ENCODE measurements at places on chromosomes 16 and 17.

DNA sequence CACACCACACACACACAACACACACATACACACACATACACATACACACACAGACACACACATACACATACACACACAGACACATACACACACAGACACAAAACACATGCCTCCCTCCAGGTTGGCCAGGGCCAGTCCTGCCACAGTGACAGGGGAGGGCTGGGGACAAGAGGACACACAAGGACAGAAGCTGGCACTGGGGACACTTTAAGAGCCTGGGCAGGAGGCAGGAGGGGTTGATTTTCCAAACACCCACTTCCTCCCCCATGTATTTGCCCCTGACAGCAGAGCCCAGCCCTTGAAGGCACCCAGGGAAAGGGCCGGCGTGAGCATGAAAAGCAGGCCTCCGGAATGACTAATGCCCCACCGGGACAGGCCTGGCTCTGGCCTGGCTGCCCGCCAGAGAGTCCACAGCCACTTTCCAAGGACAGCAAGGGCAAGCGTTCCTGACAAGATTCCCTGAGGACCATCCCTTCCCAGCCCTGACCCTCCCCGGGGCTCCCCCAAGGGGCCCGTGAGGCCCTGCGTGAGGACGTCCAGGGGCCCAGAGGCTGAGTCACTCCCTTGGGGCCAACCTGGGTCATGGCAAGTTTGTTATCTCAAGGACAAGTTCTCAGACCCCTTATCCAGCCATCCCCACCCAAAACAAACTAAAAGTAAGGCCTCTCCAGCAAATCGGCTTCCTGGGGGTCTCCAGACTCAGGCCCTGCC, 235.6 kb downstream of the ZNF423 start:
- DNase-seq, result peak; percentile 6

DNA sequence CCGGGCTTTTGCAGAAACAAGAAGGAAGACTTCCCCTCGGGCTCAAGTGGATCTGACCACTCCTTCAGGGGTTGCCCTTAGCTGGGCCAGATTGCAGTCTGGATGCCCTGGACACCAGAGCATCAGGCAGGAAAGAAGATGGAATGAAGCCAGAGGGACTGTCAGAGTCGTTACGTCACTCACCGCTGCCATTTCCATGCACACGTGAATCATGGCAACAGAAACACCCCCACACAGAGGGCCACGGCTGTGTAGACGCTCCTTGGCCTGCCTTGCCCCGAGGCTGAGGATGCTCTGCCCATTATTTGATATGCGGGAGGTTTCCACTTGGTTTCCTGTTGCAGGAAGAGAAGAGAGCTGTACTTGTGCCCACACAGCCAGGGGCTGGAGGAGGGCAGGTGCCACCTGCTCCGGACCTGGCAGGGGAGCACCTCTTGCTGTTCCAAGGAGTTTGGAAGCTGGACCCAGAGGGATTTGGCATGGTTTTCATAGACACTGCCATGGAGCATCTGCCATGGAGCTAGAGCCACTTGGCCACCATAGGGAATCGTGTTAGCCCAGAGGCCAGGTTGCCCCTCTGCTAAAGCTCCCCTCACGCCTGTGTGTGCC, 29.4 kb downstream of the RBFOX3 start:
- DNase-seq, result no peak

GRCh38 chr17:2337544-2338314, 428 bp downstream of the SGSM2 start:
- DNase-seq, result no peak

DNA sequence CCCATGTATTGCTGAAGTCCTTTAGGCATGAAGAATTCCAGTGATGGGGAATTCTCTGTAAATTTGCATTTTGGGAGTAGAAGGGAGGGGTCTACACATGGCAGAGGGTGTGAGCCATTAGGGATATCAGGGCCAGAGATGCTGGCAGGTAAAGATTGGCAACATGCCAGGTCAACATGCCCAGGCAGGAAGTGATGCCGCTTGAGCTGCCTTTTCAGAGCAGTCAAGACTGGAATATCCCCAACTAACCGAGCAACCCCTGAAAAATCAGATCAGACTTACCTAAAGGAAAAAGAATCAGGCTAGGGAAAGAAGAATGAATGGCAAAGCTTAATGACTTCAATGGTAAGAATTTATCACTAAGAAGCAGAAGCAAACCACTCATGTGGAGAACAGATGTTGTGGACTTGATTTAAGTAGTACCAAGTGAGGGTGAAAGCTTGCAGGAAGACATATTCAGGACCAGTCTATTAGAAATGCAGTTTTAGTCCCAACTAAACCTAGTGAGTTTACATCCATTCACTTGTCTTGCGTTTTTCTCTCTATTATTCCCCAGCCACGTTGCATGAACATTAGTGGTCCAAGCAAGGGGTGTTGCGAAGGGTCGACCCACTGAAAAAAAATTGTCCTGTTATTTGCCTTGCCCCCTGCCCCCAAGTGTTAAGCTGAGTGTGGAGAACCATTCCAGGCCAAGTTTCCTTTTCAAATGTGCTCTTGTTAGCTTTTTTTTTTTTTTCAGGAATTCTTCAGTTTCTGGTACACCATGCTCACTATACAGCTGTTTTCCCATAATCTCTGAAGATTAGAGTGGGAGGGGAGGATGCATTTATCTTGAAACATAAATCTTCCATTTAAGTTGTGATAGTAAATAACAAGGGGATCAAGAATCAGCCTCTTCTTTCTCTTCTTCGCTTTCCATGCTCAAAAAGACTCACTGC, 105.2 kb downstream of the ABCA8 start:
- no peak for DNase-seq

DNA sequence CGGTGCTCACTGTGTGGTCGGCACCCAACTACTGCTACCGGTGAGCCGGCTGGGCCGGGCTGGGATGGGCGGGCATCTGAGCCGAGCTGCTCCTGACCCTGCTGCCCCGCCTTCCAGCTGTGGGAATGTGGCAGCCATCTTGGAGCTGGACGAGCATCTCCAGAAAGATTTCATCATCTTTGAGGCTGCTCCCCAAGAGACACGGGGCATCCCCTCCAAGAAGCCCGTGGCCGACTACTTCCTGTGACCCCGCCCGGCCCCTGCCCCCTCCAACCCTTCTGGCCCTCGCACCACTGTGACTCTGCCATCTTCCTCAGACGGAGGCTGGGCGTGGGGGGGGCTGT, 6.9 kb downstream of the TBX6 start:
- no peak for DNase-seq

GRCh38 chr16:87671221-87671620, 68.9 kb downstream of the JPH3 start:
- DNase-seq, result no peak

DNA sequence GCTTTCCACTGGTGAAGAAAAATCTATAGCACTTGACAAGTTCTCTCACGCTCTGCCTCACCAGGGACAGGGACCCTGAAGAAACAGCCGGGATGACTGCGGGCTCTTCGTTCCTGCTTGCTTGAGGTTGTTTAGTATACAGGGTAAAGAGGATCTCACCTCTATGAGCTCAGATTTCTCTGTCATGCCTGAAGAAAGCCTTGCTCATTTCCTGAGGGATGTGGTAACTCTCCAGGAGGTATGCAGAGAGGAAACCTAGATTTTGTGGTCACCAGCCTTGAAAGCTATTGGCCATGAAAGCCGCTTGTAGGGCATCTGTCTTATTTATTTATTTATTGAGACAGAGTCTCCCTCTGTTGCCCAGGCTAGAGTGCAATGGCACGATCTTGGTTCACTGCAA, 23.2 kb downstream of the USP43 start:
- no peak for DNase-seq

DNA sequence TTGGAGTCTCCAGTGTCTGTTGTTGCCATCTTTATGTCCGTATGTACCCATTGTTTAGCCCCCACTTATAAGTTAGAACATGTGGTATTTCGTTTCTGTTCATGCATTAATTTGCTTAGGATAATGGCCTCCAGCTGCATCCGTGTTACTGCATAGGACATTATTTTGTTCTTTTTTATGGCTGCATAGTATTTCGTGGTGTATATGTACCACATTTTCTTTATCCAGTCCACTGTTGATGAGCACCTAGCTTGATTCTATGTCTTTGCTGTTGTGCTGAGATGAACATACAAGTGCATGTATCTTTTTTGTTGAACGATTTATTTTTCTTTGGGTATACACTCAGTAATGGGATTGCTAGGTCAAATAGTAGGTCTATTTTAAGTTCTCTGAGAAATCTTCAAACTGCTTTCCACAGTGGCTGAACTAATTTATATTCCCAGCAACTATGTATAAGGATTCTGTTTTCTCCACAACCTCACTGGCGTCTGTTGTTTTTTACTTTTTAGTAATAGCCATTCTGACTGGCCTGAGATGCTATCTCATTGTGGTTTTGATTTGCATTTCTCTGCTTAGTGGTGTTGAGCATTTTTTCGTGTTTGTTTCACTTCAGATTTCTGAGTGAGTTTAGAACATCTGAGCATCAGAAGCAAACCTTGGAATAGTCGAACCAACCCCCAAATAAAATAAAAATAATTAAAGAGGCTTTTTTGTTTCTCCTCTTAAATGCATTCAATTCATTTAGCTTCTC, 304.7 kb downstream of the ZFHX3 start:
- no peak for DNase-seq
